ENCODE measurements at places on chromosomes 2 and 18.

DNA sequence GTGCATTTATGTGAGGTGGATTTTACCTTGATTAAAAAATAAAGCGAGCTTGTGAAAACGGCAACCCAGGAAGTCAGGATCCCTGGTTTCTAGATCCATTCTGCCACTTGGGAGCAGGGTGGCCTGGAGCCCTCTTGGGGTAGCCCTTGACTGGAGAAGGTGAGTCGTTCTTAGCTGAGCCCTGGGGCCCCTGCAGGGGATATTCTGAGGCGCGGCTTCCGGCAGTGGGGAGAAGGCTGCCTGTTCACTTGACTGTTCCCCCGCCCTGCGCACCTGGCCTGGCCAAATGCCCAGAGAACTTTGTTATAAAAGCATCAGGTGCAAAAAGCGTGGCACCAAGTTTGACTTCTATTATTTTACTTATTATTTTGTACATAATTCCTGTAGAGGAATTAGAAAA, 221.9 kb downstream of the DYSF start:
- no peak for DNase-seq

- DNase-seq, result no peak
These were observed 19.3 kb downstream of the PPP4R1 start for GRCh38 chr18:9594823-9595596.

- no peak for DNase-seq
These were observed 97.3 kb downstream of the FMNL2 start for GRCh38 chr2:152432206-152432653.

- DNase-seq, result no peak
These were observed 12.2 kb downstream of the PTPRM start for GRCh38 chr18:7579176-7579917.

GRCh38 chr2:137952586-137953129, 11.6 kb upstream of the HNMT start:
- no peak for DNase-seq

- DNase-seq, result no peak
These were observed 24.7 kb downstream of the RND3 start for GRCh38 chr2:150462770-150463169.

GRCh38 chr2:143730155-143730952, 601.1 kb downstream of the ARHGAP15 start:
- DNase-seq, result no peak

GRCh38 chr2:68387408-68388350, 22.6 kb downstream of the PLEK start:
- no peak for DNase-seq

GRCh38 chr18:51077217-51077616, 47.2 kb downstream of the SMAD4 start:
- no peak for DNase-seq

GRCh38 chr2:25817630-25818029, 60.7 kb downstream of the ASXL2 start:
- DNase-seq, result no peak

DNA sequence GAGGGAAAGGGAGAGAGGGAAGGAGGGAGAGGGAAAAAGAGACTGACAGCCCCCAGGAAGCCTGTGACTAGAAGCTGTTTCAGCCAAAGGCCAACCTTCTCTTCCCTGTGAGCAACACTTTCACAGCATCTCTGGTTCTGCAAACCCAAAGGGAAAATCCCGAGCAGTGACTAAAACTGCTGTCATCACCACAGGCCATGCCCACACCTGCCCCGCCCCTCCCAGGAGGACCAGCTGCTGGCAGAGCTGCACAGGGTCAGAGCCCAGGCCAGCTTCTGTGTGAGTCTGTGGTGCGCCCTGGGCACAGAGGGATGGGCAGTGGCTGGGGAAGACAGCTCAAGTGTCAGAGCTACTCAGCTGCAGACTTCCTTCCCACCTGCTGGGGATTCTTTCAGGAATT, 64.9 kb upstream of the OTOS start:
- DNase-seq, result no peak

- DNase-seq, result no peak
These were observed 80.4 kb downstream of the ARMC9 start for GRCh38 chr2:231278868-231279267.

GRCh38 chr18:50507120-50507590, 52.7 kb upstream of the MAPK4 start:
- no peak for DNase-seq

GRCh38 chr2:144331674-144332355, 188.1 kb downstream of the ZEB2 start:
- DNase-seq, result no peak

- DNase-seq, result no peak
These were observed 230.8 kb upstream of the CHAC2 start for GRCh38 chr2:53536583-53537361.

GRCh38 chr18:31241900-31242409, 76.0 kb upstream of the DSG1 start:
- no peak for DNase-seq

DNA sequence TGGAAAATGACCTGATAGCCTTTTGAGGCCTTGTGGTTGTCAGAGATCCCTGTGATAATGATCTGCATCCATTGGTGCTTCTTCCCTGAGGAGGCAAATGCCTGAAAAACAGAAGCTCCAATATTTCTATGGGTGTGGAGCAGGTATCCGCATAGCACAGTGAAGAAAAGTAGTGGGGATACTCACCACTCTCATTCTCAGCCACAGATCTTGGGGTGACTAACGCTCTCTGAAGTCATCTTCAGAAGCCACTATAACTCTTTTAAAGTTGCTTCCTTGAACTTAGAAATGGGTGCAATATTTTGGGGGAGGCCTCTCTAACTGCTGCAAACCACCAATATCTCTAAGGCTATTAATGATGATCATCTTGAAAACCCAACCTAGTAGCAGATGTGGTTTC, 46.2 kb downstream of the ARHGAP15 start:
- DNase-seq, result no peak

DNA sequence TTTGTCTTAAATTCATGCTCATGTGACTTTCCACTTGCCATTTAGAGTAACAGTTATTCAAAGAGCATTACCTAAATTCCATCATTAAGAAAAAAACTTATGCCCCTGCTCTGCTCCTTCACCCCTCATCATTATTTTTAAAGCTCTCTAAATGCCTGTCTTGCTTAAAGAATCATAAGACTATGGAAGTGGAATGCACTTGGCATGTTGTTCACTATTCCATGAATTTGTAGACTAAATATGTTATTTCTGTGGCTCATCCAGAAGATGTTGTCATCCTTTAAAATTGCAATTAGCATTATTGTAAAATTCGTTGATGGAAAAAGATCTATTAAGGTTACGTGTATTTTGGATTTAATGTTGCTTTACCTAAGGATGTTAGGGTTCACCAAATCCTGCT, 61.8 kb downstream of the FMNL2 start:
- no peak for DNase-seq

DNA sequence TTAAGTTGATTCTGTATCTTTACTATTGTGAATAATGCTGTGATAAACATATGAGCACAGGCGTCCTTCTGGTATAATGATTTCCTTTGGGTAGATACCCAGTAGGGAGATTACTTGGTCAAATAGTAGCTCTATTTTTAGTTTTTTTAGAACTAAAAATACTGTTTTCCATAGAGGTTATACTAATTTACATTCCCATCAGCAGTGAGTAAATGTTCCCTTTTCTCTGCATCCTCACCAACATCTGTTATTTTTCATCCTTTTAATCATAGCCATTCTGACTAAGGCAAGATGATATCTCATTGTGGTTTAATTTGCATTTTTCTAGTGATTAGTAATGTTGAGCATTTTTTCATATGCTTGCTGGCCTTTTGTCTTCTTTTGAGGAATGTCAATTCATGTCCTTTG, 35.1 kb downstream of the PMS1 start:
- no peak for DNase-seq

- DNase-seq, result no peak
These were observed 404.3 kb downstream of the PID1 start for GRCh38 chr2:228866781-228867180.

GRCh38 chr2:8926356-8926755, 77.1 kb downstream of the MBOAT2 start:
- DNase-seq, result peak; percentile 85

DNA sequence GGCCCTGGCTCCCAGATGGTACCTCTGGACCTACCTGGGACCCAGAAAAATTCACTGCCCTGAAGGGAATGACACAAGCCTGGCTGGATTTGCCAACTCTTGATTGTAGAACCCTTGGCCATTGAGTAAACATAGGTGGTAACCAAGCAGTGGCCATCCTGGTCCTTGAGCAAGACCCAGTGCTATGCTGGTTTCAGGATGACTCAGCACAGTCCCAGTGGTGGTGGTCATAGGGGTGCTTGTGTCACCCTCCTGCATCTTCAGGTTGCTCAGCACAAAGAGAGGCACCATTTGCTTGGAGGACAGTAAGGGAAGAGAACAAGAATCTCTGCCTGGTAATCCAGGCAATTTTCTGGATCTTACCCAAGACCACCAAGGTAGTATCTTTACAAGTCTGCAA, 52.9 kb downstream of the UPP2 start:
- DNase-seq, result no peak

DNA sequence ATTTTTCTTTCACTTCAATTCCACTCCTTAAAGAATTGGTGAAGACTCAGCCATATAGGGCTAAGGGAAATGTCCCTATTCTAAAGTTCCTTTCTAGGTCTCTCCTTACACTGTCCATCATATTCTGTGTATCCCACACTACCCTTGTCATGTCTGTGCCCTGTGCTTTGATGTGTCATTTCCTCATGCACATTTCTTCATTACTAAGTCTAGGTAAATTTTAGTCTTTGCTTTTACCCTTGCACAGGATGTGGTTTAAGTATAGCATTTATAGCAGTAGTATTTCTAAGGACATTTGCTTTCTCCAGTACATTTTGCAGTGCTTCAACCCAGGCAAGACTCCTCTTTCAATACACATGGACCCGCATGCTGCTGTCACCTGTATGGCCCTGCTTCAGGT, 221.5 kb upstream of the ACVR2A start:
- no peak for DNase-seq

GRCh38 chr2:239775623-239776435, 249.3 kb downstream of the NDUFA10 start:
- no peak for DNase-seq

GRCh38 chr2:168819829-168820489, 17.5 kb downstream of the NOSTRIN start:
- DNase-seq, result no peak

- no peak for DNase-seq
These were observed 57.7 kb downstream of the TANC1 start for GRCh38 chr2:159026170-159026569.

DNA sequence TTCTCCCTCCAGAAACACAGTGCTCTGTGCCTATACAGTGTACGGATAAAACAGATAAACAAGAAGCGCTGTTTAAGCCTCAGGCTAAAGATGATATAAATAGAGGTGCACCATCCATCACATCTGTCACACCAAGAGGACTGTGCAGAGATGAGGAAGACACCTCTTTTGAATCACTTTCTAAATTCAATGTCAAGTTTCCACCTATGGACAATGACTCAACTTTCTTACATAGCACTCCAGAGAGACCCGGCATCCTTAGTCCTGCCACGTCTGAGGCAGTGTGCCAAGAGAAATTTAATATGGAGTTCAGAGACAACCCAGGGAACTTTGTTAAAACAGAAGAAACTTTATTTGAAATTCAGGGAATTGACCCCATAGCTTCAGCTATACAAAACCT, 70.7 kb downstream of the TANK start:
- DNase-seq, result no peak

DNA sequence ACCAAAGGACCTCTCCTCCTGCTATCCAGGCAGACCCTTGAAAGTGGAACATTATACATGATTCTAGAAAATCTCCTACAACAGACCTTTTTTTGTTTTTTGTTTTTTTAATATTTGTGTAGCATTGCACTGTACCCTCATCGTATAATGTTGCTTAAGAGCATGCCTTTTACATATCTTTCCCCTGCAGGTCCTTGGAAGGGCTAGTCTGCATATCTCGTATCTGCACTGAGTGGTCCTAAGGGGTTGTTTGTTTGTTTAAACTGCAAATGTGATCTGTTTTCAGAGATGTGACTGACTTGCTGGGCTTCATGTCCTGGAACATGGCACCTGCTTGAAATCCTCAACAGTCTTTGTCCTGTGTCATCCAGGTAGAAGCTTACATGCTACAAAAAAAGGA, 204.1 kb downstream of the FAM210A start:
- no peak for DNase-seq

DNA sequence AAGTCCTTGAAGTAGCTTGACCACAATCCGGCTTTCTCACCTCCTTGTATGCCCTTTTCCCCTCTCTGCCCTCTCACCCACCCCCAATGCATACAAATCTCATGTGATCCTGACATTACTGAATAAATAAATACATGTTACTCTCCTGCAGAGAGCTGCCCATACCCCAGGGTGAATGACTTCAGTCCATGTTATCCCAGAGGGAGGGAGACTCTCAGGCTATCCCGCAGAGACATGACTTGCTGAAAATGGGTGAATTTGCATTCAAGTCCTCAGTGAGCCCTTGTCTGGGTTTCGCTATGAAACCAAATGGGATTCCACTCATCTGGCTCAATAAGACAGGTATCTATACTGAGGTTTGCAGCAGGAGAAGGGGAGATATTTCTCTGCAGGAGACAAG, 168.5 kb downstream of the FHOD3 start:
- DNase-seq, result no peak

- no peak for DNase-seq
These were observed 19.1 kb upstream of the CCDC178 start for GRCh38 chr18:33459612-33460011.

DNA sequence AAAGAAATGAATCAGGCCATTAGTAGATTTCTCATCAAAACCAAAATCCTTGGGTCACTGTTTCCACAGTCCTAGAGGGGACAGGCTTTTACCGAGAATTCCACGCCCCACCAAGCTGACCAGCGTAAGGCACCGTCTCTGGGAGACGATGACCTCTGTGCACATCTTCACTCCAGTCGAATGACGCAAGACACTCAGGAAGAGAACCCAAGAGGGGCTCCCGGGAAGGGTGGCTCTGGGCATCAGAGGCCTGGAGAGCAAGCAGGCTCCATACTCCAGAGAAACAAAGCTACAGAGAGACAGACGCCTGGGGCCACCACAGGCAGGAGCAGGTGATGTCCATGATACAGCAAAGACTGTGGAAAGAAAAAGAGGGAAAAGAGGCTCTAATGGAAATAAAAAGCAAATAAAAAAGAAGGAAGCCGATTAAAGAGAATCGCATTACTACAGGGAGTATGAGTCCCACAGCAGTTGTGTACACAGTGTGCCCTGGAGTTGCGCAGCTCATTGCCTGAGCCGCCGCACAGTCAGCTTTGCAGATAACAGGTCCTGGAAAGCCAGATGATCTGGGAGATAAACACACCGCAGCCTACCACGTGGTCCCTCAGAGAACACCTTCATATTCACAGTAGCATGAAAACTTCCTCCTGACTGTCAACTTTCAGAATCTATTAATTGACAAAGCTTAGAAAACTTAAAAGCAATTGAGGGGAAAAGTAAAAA, 572.7 kb upstream of the SALL3 start:
- no peak for DNase-seq

Measured in hippocampal formation (tissue), 2 donors.